ENCODE measurements at places on chromosomes 5 and 9. TPM values are rescaled to one million over a fixed set of nuclear protein-coding genes. Genes with fewer than 3 reads are reported as not detected.

Gene EPB41L4A
- total RNA-seq, result 6.7 TPM

Gene PRR16
- 0.55 TPM for total RNA-seq

Gene RANBP3L
- total RNA-seq, result 0.26 TPM

Gene ANKRD34B
- total RNA-seq, result not detected

Gene ALDH1A1
- 190 TPM for total RNA-seq

Gene ENC1
- total RNA-seq, result 28.3 TPM

Gene NEUROG1
- total RNA-seq, result not detected

Data from pancreas (tissue), 10 donors.